ENCODE measurements at places on chromosomes 4 and X.

- no peak for DNase-seq
These were observed 584 bp downstream of the SUV39H1 start for GRCh38 chrX:48696909-48697727.

GRCh38 chr4:42473071-42473684, 75.9 kb downstream of the SHISA3 start:
- no peak for DNase-seq

GRCh38 chr4:83929550-83929949, 393.6 kb downstream of the GPAT3 start:
- DNase-seq: no peak

DNA sequence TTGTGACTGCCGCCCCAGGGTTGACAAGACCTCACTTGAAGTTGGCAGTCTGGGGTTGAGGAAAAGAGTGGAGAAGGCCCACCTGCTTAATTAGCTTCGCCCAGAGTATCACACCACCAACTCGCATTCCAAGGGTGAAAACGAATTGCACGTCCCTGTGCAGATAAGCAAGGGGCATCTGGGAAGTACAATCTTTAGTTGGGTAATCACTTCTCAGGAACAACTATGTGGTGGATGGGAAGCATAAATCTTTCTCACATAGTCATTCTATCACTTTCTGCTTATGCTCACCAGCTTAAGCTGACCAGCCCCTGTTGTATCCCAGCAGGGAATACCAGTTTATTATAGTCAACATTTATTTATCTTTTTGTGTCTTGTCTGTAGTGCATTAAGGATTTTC, 14.3 kb downstream of the SPCS3 start:
- DNase-seq: no peak

DNA sequence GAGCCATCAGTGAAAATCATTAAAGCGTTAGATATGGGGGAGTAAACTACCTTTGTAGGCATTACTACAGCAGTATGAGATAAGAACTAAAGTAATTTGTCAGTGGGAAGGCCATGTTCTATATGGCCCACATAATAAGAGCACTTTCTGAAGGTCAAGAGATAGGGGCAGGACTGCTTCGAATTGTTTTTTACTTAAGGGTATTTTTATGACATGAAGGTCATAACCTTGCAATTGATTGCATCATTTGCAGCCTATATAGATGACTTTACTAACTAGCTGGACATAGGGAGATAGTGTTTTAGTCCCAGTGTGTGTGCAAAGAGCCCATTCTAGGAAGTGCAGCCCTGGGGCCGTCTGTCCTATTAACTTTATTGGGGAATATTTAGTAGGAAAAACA, 23.6 kb upstream of the GC start:
- DNase-seq: no peak

- no peak for DNase-seq
These were observed 20.8 kb downstream of the IRF2 start for GRCh38 chr4:184453365-184454160.

DNA sequence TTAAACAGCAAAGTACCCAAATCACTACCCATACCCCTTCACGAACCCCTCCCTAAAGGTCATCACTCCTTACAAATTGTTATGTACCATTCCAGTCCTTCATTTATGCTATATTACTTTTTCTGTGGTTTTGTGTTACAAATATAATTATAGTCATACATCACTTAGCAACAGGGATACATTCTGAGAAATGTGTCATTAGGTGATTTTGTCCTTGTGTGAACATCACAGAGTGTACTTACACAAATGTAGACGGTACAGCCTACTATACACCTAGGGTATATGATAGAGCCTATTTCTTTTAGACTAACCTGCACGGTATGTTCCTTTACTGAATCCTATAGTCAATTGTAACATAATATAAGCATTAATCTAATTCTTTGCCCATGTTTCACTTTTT, 61.9 kb downstream of the ASB9 start:
- no peak for DNase-seq

- no peak for DNase-seq
These were observed 716 bp downstream of the THAP9 start for GRCh38 chr4:82901183-82901718.

DNA sequence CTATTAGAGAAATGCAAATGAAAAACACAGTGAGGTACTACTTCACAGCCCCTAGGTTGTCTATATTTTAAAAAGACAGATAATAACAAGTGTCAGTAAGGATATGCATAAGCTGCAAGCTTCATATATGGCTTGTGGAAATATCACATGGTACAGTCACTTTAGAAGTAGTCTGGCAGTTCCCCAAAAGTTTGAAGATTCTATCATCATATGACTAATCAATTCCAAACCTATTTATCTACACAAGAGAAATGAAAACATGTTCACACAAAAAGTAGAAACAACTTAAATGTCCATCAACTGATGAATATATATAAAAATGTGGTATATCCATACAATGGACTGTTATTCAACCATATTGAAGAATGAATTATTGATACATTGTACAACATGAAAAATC, 185.8 kb upstream of the STK26 start:
- DNase-seq: no peak

DNA sequence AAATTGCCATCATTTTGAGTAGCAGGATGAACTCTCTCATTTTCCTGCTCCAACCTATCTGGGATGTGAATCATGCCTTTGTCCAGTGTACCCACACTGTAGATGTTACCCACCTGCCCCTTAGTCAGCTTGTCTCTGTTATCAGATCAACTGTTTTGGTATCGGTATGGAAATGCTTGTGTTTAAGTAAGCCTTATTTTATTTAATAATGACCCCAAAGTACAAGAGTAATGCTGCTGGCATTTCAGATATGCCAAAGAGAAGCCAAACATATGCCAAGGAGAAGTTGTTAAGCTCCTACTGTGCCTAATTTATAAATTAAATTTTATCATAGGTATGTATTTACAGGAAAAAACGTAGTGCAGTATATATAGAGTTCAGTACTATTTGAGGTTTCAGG, 18.6 kb upstream of the RAP1GDS1 start:
- DNase-seq: no peak

DNA sequence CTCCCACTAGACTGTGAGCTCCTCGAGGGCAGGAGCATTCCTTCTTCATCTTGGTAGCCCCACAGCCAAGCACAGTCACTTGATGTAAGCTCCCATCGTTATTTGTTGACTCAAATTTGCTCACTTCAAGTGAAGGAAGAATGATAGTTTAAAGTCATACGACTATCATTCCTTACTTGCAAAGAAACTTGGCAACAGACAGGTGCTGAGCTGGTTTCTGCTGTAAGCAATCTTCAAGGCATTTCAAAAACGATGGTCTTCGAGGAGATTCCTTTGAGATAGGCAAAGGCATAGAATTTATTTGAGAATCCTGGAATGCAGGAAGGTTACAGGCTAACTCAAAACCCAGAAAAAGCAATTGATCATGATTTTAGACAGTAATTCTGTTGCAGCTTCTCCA, 64.8 kb downstream of the QDPR start:
- DNase-seq: no peak
